ENCODE measurements at places on chromosomes 4 and X. TPM values are rescaled to one million over a fixed set of nuclear protein-coding genes. Genes with fewer than 3 reads are reported as not detected.

- H3K36me3 ChIP-seq, result peaks cover 58% of the 10 kb centered on the region
- H3K27me3 ChIP-seq, result no peaks in the 10 kb centered on the region
- no peak overlapping the region for H3K27ac ChIP-seq
- peaks cover 22% of the 10 kb centered on the region for H3K4me1 ChIP-seq
- no peak for DNase-seq
- H3K4me3 ChIP-seq, result no peak overlapping the region
Measured at GRCh38 chr4:78337244-78338020, 214.1 kb upstream of the ANXA3 start.

- no peak for DNase-seq
- H3K4me1 ChIP-seq, result peaks cover 5% of the 10 kb centered on the region
- H3K27ac ChIP-seq, result no peak overlapping the region
- H3K27me3 ChIP-seq, result no peaks in the 10 kb centered on the region
Measured at GRCh38 chrX:41722816-41723618, 964 bp upstream of the GPR82 start.

DNA sequence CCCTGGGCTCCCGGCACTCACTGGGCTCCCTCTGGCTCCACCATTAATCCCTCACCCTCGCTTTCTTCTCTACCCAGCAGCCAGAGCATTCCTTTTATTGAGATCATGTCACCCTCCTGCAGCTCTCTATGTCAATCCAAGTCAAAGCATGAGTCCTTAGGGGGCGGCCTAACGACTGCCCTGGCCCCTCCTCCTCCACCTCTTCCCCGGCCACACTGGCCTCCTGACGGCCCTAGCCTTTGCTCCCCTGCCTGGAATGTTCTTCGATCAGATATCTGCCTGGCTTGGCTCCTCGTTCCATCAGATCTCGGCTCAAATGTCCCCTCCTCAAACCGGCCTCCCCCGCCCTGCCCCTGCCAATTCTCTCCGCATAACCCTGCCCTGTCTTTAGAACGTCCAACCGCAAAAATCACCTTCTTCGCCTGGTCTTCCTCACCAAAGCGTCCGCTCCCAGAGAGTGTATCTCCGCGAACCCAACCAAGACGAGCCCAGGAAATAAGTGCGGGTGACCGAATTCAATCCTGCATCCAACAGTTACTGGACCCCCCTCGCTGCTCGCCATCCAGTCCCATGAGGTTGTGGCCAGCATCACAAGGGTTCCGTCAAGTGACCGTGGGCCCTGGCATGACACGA lies 722 bp upstream of the PNCK start:
- no peaks in the 10 kb centered on the region for H3K27me3 ChIP-seq
- H3K27ac ChIP-seq, result no peak overlapping the region
- peak overlapping the region; percentile 70 for H3K4me3 ChIP-seq
- H3K36me3 ChIP-seq, result peaks cover 10% of the 10 kb centered on the region
- no peak for DNase-seq

- no peak overlapping the region for H3K27ac ChIP-seq
- H3K27me3 ChIP-seq, result no peaks in the 10 kb centered on the region
- no peak for DNase-seq
- H3K36me3 ChIP-seq, result peaks cover 4% of the 10 kb centered on the region
- H3K4me1 ChIP-seq, result no peaks in the 10 kb centered on the region
- H3K4me3 ChIP-seq, result peak overlapping the region; percentile 85
Measured at GRCh38 chr4:25913056-25913850, 767 bp upstream of the SMIM20 start.

DNA sequence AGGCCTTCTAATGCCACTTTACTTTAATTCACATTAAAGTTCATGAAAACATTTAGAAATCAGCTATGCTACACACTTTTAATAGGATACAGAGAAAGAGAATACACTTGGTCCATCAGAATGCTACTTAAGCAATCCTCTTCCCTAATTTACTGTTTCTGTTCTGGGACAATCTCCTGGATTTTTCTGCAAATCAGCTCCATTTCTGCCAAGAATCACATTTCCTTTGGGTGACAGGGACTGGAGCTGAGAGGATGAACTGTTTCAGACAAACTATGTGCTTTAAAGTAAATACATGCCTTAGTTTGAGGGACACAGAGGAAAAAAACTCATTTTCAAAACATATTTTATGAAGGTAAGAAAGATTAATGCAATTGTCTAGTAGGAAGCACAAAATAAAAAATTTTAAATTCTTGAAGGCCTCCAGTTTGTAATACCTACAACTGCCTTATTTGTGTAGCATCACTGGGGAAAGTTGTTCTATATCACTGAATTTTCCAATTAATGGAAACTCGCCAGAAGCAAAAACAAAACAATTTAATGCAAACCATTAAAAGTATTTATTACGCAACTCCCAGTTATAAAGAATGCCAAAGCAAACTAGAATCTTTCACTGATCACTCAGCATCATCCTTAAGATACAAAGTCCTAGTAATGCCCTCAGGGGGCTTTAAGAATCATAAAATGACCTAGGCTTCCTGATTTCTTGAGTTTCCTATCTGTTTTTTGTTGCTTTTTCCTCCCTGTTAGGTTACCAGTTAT lies 36.3 kb downstream of the BCLAF3 start:
- H3K27ac ChIP-seq, result no peak overlapping the region
- H3K27me3 ChIP-seq, result no peaks in the 10 kb centered on the region
- DNase-seq, result no peak
- no peaks in the 10 kb centered on the region for H3K4me1 ChIP-seq
- no peak overlapping the region for H3K4me3 ChIP-seq
- H3K36me3 ChIP-seq, result peaks cover 24% of the 10 kb centered on the region

- DNase-seq, result no peak
- no peaks in the 10 kb centered on the region for H3K27me3 ChIP-seq
- H3K27ac ChIP-seq, result no peak overlapping the region
- no peak overlapping the region for H3K4me3 ChIP-seq
- H3K36me3 ChIP-seq, result 0 out of 3 replicates have a peak, but pooled peaks cover under 1% of the 10 kb centered on the region
Measured at GRCh38 chr4:169295822-169296221, 25.1 kb upstream of the SH3RF1 start.

DNA sequence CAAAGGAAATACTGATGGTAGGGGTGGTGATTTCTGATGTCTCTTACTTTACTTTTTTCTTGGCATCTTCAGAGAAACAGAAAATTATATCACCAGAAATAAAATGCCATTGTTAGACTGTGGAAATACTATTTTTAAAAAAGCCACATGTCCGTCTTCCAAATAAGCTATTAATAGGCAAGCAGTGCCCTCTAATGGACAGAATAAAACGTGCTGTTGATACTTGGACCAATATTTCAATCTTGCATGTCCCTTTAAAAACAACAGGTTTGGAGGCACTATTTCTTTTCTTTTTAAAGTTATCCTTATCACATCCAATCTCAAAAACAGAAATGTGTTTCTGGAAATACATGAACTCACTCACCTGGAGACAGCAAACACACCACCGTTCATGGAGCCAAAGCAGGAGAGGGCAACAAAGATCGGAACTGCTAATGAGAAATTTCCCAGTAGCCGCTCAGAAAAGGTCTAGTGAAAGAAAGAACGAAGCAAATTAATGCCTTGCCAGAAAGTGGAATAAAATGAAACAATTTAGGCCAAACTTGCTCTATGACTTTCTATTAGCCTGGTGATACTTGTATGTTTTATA lies 59.2 kb downstream of the SLC7A11 start:
- H3K4me1 ChIP-seq, result peaks cover 2% of the 10 kb centered on the region
- no peaks in the 10 kb centered on the region for H3K27me3 ChIP-seq
- no peak overlapping the region for H3K27ac ChIP-seq
- no peak for DNase-seq
- no peak overlapping the region for H3K4me3 ChIP-seq

GRCh38 chr4:26161030-26161824 lies 159.6 kb upstream of the RBPJ start:
- H3K36me3 ChIP-seq, result no peaks in the 10 kb centered on the region
- peak; percentile 50 for DNase-seq
- H3K4me1 ChIP-seq, result no peaks in the 10 kb centered on the region

- peak; percentile 34 for DNase-seq
- no peaks in the 10 kb centered on the region for H3K27me3 ChIP-seq
- no peak overlapping the region for H3K4me3 ChIP-seq
- peaks cover 3% of the 10 kb centered on the region for H3K4me1 ChIP-seq
Measured at GRCh38 chrX:47112316-47112954, 32.1 kb downstream of the NDUFB11 start.

DNA sequence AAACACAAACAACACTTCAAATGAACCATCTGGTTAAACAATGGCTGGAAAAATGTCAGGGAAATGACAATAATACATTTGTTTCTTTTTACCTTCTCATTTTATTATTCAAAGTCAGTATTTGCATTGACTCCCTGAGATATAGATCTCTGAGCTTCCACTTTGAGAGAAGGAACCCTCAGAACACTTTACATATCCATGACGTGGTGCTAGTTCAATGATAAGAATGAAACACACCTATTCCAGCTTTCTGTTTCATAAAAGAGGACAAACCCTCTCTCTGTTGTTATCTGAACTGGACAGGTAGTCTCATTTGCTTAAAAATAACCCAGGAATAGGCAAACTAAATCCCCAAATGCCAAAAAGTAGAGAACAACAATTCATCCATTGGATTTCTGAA lies 65.3 kb upstream of the CCSER1 start:
- no peak overlapping the region for H3K27ac ChIP-seq
- H3K4me3 ChIP-seq, result no peak overlapping the region
- no peaks in the 10 kb centered on the region for H3K36me3 ChIP-seq

DNA sequence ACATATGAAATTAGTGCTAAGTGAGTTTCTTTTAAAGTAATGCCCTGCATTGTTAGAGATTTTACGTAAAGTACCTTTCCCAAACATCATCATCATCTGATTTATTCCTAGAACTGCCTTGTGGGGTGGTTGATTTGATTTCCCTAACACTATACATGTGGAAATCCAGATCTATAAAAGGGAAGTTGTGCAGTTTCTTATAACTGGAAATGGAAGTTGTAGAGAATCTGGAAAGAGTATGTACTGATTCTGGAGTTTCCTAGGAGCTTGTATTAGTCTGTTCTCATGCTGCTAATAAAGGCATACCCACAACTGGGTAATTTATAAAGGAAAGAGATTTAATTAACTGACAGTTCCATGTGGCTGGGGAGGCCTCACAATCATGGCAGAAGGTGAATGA lies 47.9 kb downstream of the BMP2K start:
- no peak for DNase-seq
- no peaks in the 10 kb centered on the region for H3K4me1 ChIP-seq
- H3K36me3 ChIP-seq, result peaks cover 11% of the 10 kb centered on the region

DNA sequence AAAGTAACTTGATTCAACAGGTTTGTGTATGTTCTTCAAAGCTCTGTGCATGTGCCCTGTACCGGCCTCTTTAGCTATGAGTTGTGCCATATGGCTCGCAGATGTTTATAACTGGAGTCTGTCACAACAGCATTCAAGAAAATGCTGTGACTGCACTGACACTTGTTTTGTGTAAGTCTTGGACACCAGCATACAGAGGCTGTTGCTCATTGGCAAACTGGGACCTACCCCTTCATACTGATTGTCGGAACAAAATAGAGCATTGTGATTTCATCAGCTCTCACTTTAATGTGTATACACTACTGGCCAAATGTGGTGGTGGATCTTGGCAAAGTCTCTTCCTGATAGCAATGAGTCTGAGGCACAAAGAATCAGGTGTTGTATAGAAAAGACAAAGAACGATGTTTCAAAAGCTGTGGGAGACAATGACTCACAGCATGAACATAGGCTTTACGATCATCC lies 133.9 kb downstream of the EGF start:
- no peak overlapping the region for H3K4me3 ChIP-seq
- H3K27ac ChIP-seq, result no peak overlapping the region
- H3K36me3 ChIP-seq, result peaks cover 18% of the 10 kb centered on the region
- no peaks in the 10 kb centered on the region for H3K27me3 ChIP-seq
- no peak for DNase-seq
- H3K4me1 ChIP-seq, result no peaks in the 10 kb centered on the region

DNA sequence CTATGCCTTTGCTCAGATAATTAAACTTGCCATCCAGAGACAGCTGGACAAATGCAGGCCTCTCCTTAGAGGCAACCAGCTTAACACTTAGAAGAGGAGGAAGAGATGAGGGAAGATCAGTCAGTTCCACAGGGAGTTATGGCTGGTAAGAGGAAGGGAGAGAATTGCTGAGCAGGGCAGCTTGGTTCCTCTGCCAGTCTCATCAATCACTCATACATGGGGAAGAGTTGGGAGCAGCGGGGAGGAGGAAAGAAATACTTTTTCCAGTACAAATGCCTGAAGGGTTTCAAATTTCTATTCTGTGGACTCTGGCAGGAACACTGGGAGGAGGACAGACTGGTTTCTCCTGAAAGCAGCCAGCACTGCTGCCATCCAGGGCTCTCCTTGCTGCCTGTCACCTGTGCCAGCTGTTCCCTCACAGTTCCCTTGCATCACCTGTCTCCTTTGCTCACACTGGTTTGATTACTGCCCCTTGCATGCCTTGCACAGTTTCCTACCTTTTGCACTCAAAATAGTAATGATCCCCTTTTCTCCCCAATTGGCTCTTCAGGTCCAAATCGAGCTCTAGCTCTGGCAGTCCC lies 59.5 kb downstream of the PGRMC2 start:
- H3K27me3 ChIP-seq, result no peaks in the 10 kb centered on the region
- no peak overlapping the region for H3K4me3 ChIP-seq
- no peaks in the 10 kb centered on the region for H3K36me3 ChIP-seq
- no peak for DNase-seq
- H3K4me1 ChIP-seq, result no peaks in the 10 kb centered on the region

GRCh38 chr4:6250235-6250983 lies 19.2 kb upstream of the WFS1 start:
- H3K4me3 ChIP-seq, result peak overlapping the region; percentile 32
- no peak overlapping the region for H3K27ac ChIP-seq
- no peaks in the 10 kb centered on the region for H3K4me1 ChIP-seq
- no peaks in the 10 kb centered on the region for H3K36me3 ChIP-seq
- no peaks in the 10 kb centered on the region for H3K27me3 ChIP-seq

DNA sequence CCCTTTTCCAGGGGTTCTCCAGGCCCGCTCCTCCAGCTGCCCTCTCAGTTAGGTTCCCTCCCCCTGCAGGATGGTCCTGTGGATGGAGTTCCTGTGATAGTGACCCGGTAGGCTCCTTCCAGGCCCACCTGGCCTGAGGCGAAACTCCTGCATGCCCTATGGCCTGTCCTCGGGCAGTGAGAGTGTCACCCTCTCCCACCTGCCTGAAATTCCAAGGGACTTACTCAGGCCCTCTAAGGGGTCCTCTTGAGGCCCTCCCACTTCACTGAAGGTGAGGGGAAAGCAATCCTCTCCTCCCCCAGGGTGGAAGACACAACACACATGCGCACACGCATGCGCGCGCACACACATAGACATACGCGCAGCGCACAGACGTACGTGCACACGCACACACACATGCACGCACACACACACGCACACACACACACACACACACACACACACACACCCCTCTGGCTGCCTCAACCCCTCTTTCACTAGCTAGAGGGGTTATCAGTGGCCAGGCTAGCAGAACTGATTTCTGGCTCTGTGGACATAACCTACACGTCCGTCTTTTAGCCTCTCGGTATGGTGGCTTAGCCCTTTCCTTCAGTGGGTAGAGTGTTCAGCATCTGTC lies 215.9 kb downstream of the CBR4 start:
- H3K27ac ChIP-seq, result no peak overlapping the region
- no peaks in the 10 kb centered on the region for H3K27me3 ChIP-seq
- no peak for DNase-seq
- H3K36me3 ChIP-seq, result no peaks in the 10 kb centered on the region
- H3K4me1 ChIP-seq, result peaks cover 3% of the 10 kb centered on the region
- no peak overlapping the region for H3K4me3 ChIP-seq

Gene TCEAL9
- total RNA-seq, result 24.2 TPM

Gene OPHN1
- 1.5 TPM for total RNA-seq

Gene ERAS
- total RNA-seq, result not detected

Gene SHROOM4
- 1.9 TPM for total RNA-seq

Gene CABS1
- 0.15 TPM for total RNA-seq

Gene CXCL6
- total RNA-seq, result 0.85 TPM

Gene PWWP3B
- total RNA-seq, result 0.26 TPM

Gene TSPAN7
- 3.5 TPM for total RNA-seq

Gene FREM3
- not detected for total RNA-seq

Data from H9 (cell line).